ENCODE measurements at places on chromosomes 7 and 10.

GRCh38 chr7:13279854-13280435 is 592.5 kb downstream of the ARL4A start:
- no peak for DNase-seq

- no peak for DNase-seq
These were observed 241.8 kb downstream of the TEX36 start for GRCh38 chr10:125441151-125441550.

DNA sequence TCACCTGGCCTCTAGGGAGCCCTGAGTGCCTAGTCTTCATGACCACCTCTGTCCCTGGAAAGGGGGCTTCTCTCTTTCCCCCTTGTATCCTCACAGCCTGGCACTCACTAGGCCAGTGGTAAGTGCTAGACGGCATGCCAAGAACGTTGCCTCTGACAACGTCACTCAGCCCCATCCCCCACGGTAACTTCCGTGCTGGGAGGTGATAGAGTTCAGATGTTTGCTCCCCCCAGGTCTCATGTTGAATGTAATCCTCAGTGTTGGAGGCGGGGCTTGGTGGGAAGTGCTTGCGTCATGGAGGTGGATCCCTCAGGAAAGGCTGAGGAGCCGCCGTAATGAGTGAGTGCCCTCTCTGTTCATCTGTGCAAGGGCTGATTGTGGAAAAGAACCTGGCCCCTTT is 343.3 kb upstream of the MKI67 start:
- no peak for DNase-seq

DNA sequence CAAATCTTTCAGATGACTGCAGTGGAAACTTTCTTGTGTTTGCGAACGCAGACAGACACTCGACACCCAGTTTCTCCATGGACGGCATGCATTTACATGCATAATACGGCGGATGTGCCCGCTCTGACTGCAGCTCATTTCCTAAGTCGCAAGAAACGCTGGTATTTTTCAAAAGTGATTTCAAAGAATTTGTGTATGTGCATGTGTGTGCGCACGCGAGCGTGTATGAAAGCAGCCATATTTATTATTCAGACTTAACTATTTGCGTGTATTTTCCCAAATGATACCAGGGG is 436.5 kb upstream of the MGMT start:
- DNase-seq: no peak

DNA sequence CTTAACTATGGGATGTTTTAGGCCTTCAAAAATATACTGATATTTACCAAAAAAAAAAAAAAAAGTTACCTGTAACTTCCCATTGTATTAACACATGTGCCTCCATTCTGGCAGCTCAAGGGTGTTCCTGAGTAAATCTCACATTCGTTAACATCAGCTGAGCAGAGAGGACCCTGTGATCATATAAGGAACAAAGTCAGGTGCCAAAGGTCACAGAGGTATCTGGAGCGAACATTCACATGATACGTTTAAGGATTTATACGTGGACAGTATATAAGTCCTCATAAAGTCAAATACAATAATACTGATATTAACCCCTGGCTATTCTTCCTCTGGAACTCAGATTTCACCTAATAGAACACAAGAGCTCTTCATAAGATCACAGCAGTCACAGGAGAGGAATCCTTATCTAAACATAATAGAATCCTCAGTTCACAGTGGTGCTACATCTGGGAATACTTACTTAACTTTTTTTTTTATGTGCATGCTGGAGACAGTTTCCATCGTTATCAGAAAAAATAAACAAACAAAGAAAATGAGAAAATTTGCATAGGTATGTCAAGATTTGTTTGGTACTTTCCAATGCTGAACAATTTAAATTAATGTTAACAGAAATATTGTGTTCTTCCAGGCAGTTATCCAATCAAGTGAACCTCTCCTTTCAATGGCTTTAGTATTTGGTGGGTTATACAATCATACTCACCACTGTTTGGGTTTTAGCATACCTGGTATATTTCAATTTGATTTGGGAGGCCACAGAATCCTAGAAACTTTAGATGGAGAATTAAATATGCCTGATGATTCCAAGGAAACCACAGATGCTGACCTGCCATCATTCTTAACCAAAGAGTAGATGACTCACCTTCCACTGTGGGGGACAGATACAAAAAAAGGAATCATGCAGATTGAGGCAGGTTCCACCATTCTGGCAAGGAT is 6.6 kb downstream of the CUBN start:
- no peak for DNase-seq
